Right kidney (tissue), 9 donors: ENCODE measurements at places on chromosomes 3 and 15.

DNA sequence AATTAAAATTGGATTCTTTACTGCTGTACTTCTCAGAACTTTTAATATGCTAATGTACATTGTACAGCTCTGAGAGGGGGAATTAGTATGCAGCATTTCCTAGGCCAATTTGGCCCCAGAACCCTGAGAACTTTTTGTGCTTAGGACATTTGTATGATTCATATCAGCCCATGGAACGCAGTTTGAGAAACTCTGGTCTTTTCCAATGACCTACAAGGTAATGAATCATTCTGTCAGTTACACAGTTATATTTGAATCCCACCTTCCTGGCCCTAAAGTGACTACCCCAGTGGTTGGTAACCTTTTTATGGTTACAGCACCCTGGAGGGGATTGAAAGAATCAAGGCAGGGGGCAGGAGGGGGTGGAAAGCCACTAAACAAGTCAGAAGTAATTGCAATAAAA is 25.6 kb upstream of the KBTBD12 start:
- DNase-seq: no peak

DNA sequence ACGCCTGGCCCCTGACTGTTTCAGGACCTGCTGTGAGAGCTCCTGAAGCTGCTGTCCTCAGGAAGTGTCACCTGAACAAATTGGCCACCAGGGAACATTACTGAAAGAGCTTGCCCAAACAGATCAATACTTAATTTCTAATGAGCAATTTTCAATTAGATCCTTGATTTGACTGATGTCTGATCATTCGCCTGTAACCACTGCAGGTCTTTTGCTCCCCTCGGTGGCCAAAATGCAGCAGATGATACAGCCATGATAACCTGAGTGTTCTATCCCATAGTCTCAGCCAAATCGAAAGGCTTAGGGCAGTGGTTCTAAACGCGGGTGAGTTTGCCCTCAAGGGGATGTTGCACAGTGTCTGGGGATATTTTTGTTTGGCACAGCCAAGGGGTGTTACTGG is 57.6 kb upstream of the MEX3B start:
- DNase-seq: no peak

DNA sequence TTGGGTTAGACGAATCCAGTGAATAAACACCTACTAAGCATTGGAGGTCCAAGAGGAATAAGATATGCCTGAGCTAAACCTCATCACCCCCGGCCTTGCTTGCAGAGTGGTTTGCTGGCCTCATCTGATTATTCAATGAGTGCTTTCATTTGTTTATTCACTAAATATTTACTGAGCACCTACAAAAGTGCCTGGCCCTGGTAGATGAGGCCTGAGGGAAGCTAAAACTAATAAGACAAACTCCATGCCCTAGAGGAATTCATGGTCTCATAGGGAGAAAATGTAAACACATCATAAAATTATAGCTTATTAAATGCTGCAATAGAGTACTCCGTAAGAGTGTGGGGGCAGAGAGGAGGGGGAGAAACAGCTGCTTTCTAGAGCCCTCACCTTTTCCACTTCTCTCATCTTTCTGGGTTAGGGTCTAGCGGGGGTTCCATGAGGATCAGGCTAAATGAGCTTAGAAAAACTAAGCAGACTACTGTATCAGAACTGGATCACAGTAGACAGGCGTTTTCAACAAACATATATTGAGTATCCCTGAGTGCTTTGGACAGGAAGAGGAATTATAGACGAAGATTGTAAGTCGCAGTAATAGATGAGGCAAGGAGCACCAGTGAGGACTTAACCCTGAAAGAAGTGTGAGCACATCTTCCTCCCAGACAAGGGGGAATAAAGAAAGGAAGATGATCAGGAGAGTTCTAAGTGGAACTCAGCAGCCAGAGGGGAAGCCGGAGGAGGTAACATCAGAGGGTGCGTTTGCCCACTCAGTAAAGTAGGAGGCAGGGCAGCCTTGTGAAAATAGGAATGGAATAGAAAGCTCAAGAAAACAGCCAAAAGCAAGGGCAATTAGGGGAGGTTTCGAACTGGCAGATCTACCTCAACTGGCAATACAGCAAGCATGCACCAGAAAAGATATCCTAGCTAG is 31.5 kb upstream of the LAMP3 start:
- DNase-seq: no peak

- DNase-seq: no peak
Measured at GRCh38 chr15:99657996-99658395, 75.2 kb downstream of the LYSMD4 start.

DNA sequence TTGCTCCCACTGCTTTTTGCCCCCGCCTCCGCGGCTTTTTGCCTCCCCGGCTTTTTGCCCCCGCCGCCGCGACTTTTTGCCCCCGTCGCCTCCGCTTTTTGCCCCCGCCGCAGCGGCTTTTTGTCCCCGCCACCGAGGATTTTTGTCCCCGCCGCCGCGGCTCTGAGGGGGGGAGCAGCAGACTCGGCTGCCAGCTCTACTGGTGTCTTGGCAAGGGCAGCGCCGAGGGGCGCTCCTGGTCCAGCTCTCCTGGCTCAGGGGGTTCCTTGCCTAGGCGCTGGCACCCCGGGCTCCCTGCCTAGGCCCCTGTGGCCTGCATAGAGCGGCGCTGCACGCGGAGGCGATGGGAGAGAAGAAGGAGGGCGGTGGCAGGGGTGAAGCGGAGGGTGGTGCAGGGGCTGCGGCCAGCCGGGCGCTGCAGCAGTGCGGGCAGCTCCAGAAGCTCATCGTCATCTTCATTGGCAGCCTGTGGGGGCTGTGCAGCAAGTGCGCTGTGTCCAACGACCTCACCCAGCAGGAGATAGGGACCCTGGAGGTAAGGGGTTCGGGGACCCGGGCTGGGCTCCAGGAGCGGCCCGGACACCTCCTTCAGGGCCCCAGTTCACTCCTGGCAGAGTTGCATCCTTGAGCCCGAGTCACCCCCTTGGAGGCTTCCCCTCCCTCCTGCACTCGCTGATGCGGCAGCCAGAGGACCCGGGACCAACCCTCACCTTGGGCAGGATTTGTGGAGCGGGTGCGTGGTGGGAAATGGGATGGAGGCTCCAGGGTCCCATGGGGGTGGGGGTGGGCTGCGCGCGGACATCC is 642.4 kb downstream of the GOLGA6L6 start:
- no peak for DNase-seq

GRCh38 chr3:192449036-192449435 is 278.3 kb downstream of the FGF12 start:
- DNase-seq: no peak

DNA sequence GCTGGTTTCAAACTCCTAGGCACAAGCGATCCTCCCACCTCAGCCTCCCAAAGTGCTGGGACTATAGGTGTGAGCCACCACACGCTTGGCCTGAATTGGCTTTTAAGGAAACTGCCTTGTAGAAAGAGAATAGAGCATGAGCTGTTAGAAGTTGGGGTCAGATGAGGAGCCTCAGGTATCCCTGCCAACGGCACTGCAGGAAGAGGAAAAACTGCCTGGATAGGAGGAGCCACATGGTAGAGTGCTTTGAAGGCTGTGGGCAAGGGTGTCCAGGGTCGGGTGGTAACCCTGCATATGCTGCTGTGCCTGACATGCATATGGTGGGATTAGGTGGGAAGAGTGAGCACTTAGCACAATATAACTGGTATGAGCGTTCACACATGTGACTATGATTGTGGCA is 55.0 kb downstream of the BSN start:
- no peak for DNase-seq
